ENCODE measurements at places on chromosomes 16 and 17. TPM values are rescaled to one million over a fixed set of nuclear protein-coding genes. Genes with fewer than 3 reads are reported as not detected.

Gene CES1
- total RNA-seq = 0.89 TPM

Gene G6PC1
- not detected for total RNA-seq

Gene LRRC46
- total RNA-seq = 0.20 TPM

- no peak for DNase-seq
Observed at GRCh38 chr17:80297996-80298560, 37.4 kb downstream of the RNF213 start.

GRCh38 chr17:30556374-30557332 lies 79.4 kb downstream of the GOSR1 start:
- DNase-seq = no peak

DNA sequence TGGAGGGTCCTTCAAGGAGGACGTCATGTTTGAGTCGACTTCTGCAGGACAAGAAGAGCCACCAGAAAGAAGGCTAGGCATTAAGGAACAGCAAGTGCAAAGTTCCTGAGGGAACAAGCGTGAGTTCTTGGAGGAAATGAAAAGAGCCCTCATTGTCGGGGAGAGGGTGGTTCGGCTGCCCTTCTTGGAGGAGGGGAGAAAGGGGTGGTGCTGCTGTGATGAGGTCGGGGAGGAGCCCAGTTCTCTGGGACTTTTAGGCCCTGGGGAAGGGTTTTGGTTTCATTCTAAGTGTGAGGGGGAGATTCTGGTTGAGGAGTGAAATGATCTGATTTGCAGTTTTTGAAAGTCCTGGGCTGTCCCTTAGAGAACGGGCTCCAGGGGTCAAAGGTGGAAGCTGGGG lies 4.1 kb downstream of the BICDL2 start:
- no peak for DNase-seq

DNA sequence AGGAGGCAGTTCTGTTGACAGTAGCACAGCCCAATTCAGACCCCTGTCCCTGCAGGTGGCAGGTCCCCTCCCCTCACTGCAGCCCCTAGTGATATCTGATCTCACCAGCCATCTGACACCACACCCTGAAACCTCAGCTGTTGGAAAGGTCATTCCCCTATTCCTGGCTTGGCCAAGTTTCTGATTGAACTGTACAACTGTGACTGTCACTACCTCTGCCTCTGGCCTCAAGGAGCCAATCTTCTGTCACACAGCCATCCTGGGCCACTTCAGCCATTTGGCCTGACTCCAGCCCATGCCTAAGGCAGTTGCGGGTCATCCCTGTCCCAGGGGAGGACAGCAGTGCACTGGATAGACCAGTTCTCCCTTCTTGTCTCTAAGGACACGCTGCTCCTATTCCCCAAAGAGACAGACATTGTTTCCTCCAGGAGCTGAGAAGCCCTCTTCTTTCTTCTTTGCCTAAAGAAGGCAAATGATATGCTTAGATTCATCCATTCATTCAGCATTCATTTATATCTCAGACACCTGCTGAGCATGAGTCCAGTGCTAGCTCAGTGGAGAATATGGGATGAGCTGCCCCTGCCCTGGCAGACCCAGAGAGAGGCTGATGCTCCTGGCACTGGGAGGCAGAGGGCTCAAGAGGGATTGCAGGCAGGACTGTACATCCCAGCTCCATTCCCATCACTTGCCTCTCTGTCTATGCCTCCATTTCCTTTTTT lies 4.6 kb upstream of the ALDOA start:
- DNase-seq = no peak

- DNase-seq = no peak
Observed at GRCh38 chr16:87878704-87879103, 9.4 kb upstream of the SLC7A5 start.

- peak; percentile 50 for DNase-seq
Observed at GRCh38 chr17:74566132-74566753, 1.1 kb downstream of the CD300H start.

DNA sequence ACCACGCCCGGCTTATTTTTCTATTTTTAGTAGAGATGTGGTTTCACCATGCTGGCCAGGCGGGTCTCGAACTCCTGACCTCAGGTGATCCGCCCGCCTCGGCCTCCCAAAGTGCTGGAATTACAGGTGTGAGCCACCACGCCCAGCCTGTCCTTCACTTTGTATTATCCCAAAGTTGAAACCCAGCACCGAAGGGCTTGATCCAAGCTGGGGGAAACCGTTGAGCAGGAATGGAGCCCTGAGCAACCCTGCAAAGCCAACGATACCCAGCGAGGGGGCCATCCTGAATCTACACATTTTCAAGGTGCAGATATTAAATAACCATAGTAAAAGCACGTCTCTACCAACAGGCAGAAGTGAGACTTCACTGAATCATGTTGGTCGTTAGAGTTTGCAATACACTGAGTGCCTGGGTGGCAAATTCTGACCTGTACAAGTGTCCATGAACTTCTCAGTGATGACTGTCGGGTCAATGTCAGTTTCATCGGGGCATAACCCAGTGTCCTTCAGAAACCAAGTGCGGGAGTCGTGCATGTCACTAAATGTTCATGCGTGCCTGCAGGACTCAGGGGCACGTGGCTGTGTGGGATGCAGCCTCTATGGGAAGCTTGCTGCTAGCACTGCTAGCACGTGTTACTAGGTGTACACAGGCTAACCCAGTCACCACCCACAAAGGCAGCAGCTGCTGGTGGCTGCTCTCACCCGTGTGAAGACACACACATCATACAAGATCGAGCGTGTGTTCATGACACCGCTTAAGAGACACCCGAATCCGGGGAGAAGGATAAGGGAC lies 10.5 kb upstream of the RBFOX3 start:
- no peak for DNase-seq
